ENCODE measurements at places on chromosomes 5 and 9.
A peak's percentile ranks its signal among the peaks of the same experiment; 100 is the strongest.

DNA sequence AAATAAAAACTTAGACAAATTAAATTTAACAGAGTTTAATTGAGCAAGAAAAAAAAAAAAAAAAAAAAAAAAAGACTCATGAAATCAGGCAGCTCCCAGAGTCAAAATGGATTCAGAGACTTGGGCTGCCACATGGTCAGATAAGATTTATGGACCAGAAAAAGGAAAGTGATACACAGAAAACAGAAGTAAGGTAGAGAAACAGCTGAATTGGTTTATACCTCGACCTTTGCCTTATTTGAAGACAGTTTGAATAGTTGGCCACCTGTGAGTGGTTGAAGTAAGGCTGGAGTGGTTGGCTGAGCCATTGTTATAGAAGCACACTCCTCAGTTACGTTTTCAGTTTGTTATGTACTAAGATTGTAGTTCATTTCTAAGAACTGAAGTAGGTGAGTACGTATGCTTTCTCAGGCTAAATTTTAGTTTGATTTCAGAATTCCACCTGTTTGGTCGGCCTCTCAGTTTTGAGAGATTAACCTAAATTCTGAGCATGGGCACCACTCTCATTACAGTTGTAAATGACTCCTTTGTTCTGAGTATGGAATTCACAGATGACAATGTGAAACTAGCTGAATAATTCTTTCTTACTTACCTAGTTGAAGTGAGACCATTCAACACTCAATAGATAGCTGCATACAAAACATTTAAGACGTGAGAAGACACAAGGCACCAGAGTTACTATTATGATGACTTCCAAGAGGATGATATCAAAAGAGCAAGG lies 149.0 kb downstream of the AOPEP start:
- DNase-seq, result no peak

DNA sequence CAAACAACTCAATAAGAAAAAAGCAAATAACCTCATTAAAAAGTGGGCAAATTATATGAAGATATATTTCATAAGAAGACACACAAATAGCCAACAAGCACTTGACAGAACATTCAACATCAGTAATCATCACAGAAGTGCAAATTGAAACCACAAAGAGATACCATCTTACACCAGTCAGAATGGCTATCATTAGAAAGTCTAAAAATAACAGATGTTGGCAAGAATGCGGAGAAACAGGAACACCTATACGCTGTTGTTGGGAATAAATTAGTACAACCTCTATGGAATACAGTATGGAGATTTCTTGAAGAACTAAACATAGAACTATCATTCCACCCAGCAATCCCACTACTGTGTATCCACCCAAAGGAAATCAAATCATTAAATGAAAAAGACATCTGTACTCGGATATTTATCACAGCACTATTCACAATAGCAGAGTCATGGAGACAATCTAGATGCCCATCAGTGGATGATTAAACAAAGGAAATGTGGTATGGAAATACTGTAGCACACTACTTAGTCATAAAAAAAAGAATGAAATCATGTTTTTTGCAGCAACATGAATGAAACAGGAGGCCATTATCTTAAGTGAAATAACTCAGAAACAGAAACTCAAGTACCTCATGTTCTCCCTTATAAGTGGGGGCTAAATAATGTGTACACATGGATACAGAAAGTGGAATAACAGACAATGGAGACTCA lies 106.8 kb upstream of the FST start:
- no peak for DNase-seq

GRCh38 chr5:128146671-128147070 lies 63.1 kb downstream of the SLC12A2 start:
- no peak for DNase-seq

DNA sequence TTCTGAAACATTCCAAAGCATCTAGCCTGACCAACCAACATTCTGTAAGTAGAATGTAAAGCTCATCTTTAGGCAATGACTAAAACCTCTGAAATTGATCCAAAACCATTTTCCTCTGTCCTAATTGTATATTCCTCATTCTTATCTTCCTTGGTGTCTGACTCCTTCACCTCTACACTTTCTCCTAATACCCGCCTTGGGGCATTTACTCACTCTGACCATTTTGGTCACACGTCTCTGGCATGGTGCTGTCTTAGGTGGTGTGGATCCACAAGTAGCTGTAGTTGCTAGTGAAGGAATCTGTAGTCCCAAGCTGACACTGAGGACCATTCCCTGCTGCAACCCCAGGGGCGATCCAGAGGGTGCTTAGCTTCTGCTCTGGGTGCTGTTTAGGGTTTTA lies 40.8 kb upstream of the LMNB1 start:
- no peak for DNase-seq

DNA sequence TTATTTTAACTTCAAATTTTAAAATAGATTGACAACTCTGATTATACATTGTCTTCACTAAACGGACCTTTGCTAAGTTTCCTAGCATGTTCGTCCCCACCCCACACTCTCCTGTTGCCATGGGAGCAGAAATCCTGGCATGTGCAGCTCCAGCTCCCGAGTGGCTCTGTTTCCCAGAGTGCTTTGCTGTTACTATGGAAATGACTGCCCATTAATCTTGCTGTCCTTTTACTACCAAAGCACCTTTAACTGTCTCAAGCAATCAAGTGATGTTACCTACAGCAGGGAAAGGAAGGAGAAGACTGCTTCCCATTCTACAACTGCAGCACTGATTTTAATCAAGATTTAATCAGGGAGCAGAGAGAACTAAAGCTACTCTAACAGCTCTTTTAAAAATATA lies 212.0 kb upstream of the KIF2A start:
- DNase-seq, result peak; percentile 61

- DNase-seq, result no peak
Measured at GRCh38 chr5:160619381-160619780, 197.7 kb downstream of the PTTG1 start.

- no peak for DNase-seq
Measured at GRCh38 chr9:26579056-26579455, 313.5 kb downstream of the CAAP1 start.

DNA sequence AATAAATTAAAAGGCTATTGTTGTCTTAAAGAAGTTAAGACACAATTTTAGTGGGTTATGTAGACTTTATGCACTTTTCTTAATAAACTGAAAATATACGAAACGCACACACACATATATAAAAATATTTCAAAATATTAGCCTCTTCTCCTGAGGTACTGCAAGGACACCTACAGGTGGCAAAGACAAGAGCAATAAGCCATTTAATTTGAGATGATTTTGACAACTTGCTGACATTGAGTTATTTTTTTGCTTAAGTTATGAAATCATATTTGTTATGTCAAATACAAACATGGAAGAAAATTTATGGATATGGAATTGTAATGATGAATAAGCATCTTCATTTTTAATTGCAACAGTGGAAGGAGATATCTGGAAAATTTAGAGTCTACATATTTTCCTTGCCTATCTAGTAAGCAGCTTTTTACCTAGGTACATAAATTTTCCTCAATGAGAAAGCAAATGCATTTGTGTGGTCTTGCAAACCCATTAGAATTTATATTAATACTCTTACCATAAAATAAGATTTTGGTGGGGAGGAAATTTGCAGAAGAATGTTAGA lies 301.6 kb downstream of the ISL1 start:
- no peak for DNase-seq

DNA sequence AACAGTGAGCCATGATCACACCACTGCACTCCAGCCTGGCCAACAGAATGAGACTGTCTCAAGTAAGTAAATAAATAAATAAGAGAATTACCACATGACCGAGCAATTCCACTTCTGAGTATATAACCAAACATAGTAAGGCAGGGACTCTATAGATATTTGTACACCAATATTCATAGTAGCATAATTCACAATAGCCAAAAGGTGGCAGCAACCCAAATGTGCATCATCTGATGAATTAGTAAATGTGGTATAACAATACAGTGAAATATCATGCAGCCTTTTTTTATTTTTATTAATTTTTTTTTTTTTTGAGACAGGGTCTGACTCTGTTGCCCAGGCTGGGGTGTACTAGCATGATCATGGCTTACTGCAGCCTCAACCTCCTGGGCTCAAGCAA lies 33.1 kb downstream of the ALDH7A1 start:
- no peak for DNase-seq

DNA sequence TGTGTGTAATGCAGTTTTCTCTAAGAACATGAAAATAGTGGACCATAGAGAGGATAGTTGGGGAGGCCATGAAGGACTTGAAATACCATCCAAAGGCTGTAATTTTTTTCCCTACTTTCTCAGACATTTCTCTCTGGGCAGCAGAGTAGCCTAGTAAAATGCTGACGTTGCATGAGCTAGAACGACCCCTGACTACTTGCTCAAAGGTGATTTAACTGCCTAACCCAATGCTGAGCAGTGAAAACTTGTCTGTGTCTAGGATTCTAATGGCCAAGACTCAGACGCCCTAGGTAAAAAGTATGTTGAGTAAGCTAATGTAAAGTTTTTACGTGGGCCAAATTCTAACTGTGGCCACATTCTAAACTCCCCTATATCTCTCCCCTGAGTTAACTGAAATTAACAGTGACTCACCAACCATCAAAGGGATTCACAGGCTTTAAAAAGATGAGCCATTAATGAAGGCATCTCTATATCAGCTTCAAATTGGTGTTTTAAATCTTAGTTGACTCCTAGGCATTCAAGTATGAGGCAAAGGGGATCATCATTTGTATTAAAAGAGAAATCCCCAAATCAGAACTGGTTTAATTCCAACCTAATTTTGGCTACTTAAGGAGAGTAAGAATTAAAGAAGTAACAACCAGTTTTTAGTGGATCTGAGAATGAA lies 121.0 kb upstream of the GAS1 start:
- no peak for DNase-seq

GRCh38 chr5:88092358-88092757 lies 176.3 kb downstream of the TMEM161B start:
- DNase-seq, result no peak

- no peak for DNase-seq
Measured at GRCh38 chr5:149419859-149420544, 40.9 kb upstream of the IL17B start.

DNA sequence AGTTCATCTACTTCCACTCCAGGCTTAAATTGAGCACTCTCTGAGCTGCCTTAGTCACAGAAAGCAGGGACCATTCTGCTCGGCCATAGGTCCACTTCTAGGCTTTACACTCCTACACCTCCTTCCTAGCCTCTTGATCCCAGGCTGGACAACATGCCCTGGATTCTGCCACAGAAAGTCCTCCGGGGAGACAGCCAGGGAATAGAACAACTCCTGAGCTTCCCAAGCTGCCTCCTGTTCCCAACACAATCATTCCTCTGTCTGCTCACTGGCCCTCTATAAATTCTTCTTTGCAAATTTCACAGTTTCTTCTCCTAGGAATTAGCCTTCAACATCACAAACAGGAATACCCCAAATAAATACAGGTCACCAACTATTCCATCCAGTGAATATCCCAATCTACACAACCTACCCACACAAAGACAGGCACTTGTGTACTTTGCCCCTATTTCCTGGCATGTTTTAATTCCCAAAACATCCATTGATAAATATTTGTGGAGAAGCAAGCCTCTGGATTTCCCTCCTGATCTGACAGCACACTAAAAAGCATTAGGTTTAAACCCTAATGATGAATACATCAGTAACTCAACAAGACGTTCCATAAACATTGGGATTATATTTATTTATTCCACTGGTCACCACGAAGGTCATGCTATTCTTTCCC lies 125.5 kb downstream of the ENC1 start:
- DNase-seq, result no peak

- no peak for DNase-seq
Measured at GRCh38 chr5:132003982-132004381, 7.5 kb downstream of the ACSL6 start.

DNA sequence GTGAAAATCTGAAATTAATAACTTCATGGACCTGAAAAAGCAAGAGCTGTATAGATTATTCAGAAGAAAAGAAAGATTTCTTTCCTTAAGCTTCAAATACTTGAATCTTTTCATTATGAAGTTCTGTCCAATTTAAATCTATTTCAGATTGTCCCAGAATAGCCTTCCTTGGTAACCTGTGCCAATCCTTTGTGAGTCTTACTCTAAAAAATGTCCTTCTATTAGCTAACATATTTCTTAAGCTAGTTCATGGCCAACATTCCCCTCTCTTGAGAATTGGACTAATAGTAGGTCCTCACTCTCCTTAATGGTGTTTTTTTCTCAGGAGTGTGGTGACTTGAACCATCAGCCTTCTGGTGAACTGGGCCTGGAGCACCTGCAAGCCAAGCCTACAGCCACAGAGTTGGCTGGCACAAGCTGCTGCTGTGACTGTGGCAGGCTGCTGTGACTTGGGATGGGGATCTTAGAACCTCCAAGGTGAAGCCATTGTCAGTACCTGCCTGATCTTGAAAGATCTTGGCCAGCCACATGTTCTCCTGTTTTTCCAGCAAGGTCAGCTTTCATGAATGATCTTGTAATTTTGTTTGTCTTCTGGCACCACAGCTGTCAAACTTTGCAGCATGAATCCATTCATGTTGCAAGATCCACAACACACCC lies 262.6 kb upstream of the MAP3K1 start:
- DNase-seq, result peak; percentile 27

GRCh38 chr5:114360816-114361723 lies 800 bp upstream of the KCNN2 start:
- DNase-seq, result peak; percentile 14

DNA sequence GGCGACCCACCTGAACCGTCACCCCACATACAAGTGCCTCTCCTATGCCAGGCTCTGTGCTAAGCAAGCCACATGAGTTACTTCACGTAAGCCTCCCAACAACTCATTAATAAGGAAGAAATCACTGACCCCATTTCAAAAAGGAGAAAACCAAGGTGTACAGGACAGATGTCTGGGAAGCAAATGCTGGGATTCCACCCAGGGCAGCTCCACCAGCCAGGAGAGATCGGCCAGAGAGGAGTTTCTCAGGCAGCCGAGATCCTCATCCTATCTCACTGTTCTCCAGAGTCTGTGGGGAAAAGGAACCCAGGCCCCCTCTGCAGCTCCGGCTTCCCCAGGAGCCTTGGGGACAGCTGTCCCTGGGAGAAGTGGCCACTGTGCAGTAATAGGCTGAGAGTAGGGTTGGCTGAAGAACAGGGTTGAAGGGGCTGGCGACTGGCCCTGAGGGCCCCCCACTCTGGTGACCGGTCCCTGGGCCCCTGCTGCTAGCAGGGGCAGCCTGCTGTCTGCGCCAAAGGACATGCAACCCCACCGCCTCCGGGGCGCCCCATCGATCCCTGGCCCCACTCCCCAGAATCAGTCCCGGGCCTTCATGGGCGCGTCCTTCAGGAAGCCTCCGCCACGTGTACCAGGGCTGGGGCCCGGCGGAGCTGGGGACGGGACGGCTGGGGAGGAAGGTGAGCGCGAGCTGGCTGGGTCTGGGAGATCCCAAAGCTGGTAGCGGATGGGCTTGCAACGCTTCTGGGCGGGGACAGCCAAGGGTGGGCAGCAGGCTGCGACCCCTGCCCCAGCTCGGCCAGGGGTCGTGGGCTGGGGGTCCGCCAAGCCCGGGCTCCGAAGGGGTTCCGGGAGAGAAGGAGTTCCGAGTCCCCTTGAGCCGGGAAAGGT lies 44.1 kb upstream of the STXBP1 start:
- no peak for DNase-seq

- peak; percentile 43 for DNase-seq
Measured at GRCh38 chr5:138981586-138981985, 106.5 kb upstream of the LRRTM2 start.

DNA sequence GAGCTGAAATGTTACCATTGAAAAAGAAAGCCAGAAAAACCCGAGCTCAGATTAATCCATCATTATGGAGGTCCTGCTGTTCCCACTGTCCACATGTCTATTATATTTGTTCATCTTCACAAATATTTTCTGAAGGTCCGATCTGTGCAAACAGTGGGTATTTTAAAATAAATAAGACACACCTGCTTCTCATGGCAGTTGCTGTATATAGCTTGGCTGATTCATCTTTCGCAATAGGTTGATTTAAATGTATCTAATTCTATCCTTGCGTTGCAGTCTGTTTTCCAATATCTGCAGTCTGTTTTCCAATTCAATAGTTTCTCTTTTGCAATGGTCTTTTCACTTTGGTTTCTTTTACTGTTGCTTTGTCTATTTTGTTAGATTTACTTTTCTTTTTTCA lies 87.4 kb upstream of the PCA3 start:
- DNase-seq, result no peak

Data from AG20443 (cell line).